ENCODE measurements at places on chromosomes 5 and 9.

GRCh38 chr9:132862533-132862932, 15.6 kb downstream of the AK8 start:
- no peak for DNase-seq

GRCh38 chr5:35668319-35668718, 50.7 kb downstream of the SPEF2 start:
- no peak for DNase-seq

DNA sequence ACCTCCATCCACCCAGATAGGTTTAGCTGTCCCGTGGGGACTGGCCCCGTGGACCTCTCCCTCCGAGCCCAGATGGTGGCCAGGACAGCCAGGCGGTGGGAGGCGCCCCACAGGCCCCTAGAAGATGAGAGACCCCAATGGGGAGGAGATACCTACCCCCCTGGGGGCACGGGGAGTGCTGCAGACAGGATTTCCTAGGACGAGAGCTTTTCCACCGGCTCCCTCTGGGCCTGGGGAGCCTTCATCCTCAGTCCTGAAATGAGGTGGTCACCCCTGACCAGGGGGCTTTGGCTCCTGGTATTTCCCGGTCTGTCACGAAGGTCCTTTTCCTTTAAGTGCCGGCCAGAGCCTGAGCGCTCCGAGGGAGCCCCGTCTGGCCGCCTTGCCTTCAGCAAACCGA, 46.8 kb downstream of the MRPL36 start:
- no peak for DNase-seq

GRCh38 chr9:12194731-12195130, 498.5 kb upstream of the TYRP1 start:
- DNase-seq: no peak

DNA sequence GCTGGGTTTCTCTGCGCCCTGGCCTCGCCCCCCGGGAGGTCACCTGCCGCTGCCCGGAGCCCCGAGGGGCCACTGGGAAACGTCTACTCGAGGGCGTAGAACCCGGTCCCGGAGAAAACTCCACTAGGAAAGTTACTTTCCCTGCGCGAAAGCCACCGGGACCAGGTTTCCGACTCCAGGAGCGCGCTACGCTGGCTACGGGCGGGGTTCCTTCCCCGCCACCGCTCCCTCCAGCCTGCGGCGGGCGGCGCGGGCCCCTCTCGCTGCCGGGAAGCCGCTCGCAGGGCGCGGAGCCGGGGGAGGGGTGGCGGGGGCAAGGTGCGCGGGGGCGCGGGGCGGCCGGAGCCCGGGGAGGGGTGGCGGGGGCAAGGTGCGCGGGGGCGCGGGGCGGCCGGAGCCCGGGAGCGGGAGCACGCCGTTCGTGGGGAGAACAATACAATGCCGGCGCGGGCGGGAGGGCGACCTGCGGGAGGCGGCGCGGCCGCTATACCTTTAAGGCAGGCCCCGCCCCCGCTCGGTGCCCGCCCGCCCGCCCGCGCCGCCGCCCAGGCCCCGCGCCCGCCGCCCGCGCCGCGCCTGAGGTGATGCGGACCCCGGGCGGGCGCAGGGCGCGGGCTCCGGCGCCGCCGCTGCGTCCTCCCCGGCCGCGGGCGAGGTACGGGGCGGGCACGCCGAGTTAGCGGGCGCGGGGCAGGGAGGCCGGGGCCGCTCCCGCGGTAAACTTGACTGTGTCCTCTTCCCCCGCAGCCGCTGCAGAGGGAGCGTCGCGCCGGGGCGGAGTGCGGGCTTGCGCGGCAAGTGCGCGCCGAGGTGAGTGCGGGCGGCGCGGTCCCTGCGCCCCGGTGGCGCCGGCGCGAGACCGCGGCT, 278.1 kb downstream of the AOPEP start:
- DNase-seq: peak; percentile 50
